ENCODE measurements at places on chromosomes 1 and 21.

DNA sequence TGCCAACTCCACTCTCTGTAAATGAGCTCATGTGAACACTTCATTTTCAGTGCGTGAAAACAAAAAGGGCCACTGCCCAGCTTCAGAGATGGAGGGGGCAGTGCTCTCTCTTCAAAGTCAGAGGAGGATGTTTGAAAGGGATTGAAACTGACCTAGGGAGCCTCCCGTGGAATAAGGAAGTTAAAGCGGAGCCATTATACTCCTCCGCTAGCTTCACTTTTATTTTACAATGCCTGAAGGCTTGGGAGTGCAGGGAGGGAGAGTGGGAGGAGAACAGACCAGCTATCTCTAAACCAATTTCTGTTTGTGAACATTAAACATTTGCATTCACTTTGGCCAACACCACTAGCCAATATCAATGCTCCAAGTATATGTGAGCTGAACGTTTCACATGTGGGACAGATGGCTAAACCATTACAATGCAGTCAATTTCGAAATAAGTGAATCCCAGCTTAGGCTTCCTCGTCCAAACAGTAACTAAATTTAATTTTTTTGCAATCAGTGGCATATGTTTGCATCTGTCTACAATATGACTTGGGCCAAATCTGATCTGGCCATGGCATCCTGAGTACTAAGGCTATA, 126.9 kb downstream of the ESRRG start:
- DNase-seq: peak; percentile 15

DNA sequence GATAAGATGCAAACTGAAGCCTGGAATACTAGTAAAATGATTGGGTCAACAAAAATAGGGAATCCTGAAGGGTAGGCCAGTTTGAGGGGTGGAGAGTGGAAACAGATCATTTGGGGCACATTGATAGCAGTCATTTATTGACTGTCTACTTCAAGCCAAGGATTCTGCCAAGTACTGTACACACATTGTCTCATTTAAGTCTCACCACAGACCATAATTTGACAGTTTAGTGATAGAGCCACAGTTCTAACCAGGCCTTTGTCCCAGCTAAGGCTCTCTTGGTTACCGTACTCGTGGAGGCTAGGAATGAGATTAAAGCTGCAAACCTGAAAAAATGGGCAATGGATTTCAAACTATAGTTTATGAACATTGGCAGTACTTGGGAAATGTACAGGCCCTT, 11.2 kb downstream of the RBM15 start:
- no peak for DNase-seq

DNA sequence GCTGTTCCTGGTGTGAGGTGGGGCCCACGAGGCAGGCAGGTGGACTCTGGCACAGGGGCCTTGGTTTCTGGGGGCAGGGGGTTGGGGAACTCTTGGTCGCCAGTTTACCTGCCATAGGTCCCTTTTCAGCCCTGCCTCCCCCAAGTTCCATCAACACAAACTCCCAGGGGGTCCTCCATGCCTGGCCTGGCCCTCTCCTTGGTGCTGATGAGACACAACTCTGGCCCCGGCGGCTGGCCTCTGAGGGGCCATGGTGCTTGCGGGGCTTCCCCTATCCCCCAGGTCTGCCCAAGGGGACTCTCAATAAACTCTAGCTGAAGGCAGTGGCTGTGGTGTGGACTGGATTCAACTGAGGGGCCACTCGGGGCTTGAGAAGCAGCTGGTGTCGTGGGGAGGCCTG, 16.0 kb downstream of the HTR6 start:
- peak; percentile 77 for DNase-seq

DNA sequence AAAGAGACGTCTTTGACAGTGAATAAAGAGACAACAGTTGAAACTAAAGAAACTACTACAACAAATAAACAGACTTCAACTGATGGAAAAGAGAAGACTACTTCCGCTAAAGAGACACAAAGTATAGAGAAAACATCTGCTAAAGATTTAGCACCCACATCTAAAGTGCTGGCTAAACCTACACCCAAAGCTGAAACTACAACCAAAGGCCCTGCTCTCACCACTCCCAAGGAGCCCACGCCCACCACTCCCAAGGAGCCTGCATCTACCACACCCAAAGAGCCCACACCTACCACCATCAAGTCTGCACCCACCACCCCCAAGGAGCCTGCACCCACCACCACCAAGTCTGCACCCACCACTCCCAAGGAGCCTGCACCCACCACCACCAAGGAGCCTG, 68.5 kb downstream of the TPR start:
- no peak for DNase-seq

Measured in H7 (cell line).